ENCODE measurements at places on chromosomes 6 and 20.

DNA sequence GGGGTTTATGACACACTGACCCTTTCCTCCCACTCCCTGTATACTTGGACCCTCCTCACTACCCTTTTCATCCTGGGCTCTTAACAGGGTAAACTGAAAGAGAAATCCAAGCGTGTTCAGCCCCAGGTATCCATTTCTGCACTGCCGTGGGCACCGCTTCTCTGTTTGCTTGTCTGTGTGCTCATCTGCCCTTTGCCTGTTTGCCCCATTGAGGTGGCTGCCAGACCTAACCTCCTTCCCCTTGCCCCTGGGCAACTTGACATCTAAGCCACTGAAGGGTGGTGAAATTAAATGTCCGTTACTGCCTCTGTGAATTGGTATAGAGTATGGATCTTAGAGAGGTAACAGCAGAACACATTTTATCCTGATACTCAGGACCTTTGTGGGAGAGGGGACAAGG, 38.7 kb downstream of the ACSS2 start:
- DNase-seq, result no peak

DNA sequence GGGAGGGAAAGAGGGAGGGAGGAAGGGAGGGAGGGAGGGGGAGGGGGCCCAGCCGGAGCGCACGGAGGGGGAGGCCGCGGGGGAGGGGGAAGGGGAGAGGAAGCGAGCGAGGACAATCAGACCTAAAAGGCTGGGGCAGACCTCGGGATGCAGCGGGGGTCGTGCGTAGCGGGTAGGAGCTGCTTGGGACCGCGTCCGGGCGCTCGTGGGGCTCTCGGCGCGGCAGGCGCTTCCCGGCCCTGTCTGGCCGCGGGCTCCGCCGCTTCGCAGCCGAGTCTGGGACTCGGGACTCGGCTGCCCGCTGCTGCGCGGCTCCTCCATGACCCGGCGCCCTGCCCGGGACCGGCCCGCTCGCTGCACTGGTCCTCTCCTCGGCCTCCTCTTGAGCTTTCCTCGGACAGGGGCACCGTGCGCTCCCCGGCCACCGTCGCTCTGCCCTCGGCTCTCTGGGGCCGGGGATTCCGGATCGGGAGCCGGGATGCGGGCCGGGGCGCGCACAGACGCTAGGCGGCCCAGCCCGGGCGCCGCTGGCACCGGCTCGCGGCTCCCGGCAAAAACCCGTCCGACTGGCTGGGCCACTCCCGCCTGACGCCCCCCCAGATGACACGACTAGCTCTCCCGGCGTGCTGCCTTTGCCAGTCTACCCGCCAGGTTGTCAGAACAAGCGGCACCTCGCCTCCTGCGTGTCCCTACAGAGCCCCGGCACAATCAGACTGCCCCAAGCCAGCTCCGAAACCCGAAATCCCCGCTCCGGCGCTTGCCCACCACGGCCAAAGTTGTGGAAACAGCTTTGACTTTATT, 2.2 kb downstream of the TFAP2A start:
- DNase-seq, result no peak

- no peak for DNase-seq
These were observed 286.7 kb downstream of the TFAP2B start for GRCh38 chr6:51105357-51105756.

- no peak for DNase-seq
These were observed 44.9 kb downstream of the ABHD12 start for GRCh38 chr20:25345721-25346120.

- no peak for DNase-seq
These were observed 477.4 kb upstream of the HTR1E start for GRCh38 chr6:86459978-86460377.

- no peak for DNase-seq
These were observed 5.6 kb upstream of the PLCG1 start for GRCh38 chr20:41131594-41132387.

GRCh38 chr6:24974182-24975171, 38.7 kb upstream of the RIPOR2 start:
- DNase-seq, result no peak

- DNase-seq, result no peak
These were observed 2.5 kb downstream of the ADRM1 start for GRCh38 chr20:62305149-62305764.

DNA sequence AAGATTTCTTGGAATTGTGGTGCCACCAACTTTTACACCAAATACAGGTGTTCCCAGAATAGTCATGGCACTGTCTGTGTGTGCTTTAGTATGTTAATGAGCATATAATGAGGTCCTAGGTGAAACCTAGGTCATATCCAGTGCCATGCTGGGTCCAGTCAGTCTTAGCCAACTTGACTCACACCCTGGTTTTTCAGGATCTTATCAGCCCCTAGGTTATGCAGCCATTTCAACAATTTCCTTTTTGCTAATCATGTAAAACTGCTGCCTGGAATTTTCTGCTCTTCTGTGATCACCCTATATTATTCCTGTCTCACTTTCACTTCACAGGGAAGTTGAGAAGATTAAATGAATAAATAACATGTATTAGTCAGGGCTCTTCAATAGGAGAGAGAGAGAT, 23.7 kb downstream of the SDHAF4 start:
- DNase-seq, result no peak

DNA sequence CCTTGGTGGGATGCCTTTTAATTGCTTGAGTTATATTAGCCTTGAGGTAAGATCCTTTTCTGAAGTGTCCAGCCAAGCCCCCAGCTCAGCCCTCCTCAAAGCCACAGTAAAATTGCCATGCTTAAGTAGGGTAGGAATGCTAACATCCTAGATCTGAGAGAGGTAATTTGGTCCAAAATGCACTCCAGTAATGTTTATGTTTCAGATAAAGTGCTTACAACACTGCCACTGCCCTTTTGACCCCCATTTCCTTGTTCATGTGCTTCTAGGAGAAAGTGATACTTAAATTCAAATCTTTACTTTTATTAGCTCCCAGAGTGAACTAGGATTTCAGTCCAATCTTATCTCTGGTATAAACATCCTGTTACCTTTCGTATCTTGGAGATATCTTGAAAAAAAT, 318.0 kb downstream of the BMP2 start:
- no peak for DNase-seq

DNA sequence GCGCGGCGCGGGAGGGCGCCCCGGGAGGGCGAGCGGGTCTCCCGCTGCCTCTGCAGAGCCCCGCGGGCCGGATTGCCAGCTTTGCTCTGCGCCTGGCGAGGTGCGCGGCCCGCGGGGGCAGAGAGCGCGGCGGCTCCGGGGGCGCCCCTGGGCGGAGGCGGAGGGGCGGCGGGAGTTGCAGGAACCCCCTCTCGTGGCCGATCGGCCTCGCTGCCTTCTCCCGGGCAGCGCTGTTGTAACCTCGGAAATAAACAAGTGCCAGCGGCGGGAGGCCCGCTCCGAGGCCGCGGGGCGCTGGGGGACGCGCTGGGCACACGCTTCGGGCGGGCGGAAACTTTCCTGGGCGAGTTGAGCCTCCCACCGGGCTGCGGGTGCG, 1.2 kb downstream of the CDH4 start:
- DNase-seq, result no peak

DNA sequence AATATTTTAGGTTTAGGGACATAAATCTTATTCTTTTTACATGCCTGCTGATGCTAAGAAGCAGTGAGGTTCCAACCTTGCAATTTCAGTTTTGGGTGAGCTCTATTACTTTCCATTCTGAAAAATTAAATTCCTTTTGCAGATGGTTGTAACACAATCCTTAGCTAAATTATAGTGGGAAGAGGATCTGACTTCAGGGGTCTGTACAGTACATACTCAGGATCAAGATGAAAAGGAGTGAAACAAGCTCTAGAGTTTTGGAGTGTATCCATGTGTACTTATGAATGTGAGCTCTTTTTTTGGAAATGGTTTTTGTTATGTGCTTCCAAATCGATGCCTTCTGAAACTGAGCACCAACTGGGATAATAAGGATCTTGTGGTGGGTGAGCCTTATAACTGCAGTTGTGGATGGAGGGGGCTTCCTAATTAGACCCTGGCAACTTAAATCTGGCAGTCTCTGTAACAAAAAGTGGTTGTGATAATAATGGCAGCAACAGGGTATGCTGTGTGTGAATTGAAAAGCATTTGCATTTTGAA, 218.8 kb upstream of the MAP3K7 start:
- no peak for DNase-seq

DNA sequence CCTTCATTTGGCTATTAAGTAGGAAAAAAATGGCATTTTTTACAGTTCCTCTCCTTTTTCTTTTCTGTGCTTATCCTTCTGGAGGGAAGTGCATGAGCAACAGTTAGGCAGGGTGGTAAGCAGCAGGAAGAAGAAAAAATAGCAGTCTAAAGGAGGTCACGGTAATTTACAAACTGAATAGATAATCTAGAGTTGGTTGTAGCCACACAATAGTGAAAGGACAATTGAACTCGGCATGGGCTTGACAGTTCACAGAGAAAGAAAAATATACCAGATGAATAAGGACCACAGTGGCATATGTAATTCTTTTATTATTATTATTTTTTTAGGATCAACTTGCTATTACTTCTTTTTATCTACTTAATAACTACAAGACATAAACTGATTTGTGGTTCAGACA, 358.6 kb downstream of the BTBD9 start:
- no peak for DNase-seq

DNA sequence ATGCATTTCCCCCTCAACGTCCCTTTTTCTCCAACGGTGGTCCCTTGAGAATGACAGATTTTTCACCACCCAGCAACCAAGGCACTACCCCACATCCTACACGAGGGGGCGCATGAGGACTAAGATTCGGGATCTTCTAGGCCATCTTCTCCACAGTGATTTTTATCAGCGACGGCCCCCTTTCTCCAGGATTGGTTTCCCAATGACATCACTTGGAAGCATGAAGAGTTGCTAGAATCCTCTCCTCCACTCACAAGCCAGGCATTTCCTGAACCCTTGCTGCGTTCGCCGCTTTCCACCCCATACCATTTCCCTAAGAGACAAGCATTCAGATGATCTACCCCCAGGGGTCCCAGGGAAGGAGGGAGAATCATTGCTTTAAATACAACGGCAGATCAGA, 252.0 kb downstream of the HIVEP2 start:
- peak; percentile 49 for DNase-seq

DNA sequence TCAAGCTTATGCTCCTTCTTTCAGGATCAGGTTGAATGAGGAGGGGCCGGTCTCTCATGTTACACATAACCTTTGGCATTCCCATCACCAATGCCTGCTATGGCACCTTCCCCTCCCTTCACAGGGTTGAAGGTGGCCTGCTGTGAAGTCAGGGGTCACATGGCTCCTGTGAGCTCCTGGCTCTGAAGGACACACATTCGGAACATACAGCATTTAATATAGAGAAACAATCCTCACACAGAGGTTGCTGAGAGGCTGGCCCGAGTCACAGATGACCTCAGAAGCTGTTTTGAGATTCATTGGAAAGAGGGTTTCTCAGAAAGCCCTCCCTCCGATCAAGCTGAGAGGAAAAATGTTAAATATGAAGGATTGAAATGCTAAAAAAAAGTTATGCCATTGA, 82.1 kb downstream of the PSMG4 start:
- DNase-seq, result no peak

DNA sequence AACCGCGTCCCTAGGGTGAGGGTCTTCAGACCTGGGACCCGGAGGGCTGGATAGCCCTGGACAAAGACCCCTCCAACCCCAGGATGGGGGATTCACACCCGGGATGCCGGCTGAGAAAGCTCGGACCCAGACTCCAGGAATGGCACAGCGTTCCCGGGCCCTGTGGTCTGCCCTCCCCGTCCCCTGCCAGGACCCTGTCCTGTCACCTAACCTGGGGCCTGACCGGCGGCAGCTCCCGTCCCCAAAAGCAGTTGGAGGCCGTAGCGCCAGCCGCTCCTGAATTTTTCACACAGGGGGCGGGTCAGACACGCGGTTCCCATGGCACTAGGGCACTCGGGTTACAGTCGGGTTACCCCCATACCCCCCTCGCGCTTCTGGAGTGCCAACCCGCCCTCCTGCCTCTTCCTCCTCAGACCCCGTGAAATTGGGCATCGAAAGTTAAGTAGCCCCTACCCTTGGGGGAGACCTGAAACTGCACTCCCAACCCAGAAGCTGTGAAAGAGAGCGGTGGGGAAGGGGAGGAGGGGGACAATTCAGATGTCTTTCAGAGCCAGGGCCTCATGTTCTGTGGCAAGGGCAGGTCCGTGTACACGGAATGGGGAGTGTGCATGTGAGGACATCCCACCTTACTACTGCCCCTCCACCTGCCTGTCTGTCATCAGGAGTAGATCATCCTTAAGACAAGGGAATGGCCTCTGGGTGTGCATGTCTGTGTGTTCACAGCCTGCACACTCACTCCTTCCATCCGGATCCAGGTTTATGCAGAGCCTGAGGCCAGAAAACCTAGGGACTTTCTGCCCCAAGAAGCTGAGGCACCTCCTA, 595 bp downstream of the REM1 start:
- no peak for DNase-seq

GRCh38 chr6:151875524-151875923, 68.0 kb downstream of the ESR1 start:
- no peak for DNase-seq

- DNase-seq, result no peak
These were observed 111.7 kb downstream of the FAM50B start for GRCh38 chr6:3960754-3961361.

DNA sequence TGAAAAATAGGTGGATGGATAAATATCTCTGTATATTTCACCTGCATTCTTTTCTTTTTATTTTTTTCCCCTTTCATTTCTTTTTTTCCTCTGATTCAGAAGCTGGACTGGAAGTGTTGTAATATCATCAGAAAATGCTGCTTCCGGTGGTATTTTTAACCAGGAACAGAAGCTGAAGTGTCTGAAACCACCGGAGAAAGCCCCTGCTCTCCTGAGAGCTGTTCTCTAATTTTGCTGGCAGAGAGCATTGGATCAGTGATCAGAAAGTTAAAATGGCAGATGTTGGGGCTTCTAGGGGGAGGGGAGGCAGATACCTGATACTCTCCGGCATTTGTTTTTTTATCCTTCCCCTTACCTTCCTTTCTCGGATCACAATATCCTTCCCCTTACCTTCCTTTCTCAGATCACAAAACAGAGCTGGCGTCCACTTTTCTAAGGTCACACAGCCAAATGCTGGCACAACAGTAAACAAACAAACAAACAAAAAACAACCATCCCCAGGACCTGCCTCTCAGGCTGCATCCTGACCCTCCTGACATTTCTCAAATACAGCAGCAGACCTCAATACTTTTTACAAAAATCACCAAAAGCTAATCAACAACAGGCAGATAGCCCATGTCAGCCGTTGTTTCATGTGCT, 143.2 kb upstream of the ZNF217 start:
- DNase-seq, result no peak

DNA sequence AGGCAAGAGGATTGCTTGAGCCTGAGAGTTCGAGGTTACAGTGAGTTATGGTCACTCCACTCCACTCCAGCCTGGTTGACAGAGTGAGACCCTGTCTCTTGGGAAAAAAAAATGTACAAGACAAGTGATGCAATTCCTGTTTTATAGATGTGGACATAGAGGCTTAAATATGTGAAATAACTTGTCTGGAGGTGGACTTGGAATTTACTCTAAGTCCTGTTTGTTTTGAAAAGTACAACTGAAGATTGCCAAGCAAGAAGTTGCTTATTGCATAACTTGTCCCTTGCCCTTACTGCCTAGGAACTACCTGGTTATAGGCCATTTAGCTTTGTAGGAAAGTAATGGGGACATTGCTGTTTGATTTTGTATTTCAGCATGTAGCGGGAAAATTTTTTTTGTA, 26.0 kb upstream of the ADIG start:
- no peak for DNase-seq

- DNase-seq, result no peak
These were observed 5.2 kb upstream of the TRIB3 start for GRCh38 chr20:375265-375889.

- no peak for DNase-seq
These were observed 38.5 kb upstream of the HDDC2 start for GRCh38 chr6:125340175-125340835.

All from stimulated activated CD8-positive, alpha-beta memory T cell treated with anti-CD3 and anti-CD28 coated beads, Interleukin-2, amount 100 ng/mL, for 1 hour (primary cell).